ENCODE measurements at places on chromosomes 13 and 19.

DNA sequence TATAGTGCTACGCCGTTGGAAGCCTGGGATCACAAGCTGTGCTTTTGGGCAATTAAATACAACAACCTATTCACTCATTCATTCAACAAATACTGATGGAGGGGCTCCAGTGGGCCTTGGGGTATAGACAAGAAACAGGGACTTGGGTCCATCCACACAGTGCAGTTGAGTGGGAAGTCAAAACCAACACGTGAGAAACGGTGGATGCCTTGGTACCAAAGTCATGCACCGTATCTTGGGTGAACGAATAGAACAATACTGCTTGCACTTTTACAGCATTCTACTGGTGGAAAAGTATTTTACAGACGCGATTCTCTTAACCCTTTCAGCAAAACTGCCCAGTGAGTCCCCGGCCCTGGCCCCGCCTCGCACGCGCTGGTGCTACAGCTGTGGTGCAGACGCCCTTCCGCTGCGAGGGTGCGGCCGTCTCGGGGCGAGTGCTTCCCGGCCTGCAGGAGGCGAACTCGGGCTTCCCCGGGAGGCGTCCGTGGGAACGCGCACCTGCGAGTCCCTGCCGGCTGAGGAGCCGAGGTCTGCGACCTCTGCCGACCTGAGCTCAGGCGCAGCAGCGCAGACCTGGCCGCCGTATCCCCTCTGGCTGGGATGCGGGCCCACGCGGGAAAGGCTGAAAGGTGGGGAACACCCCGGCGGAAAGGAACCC is 8.3 kb downstream of the TNFRSF19 start:
- DNase-seq: no peak

GRCh38 chr19:5895890-5896289 is 7.7 kb downstream of the NDUFA11 start:
- no peak for DNase-seq

- peak; percentile 78 for DNase-seq
Measured at GRCh38 chr19:570937-571565, 1.3 kb upstream of the BSG start.

DNA sequence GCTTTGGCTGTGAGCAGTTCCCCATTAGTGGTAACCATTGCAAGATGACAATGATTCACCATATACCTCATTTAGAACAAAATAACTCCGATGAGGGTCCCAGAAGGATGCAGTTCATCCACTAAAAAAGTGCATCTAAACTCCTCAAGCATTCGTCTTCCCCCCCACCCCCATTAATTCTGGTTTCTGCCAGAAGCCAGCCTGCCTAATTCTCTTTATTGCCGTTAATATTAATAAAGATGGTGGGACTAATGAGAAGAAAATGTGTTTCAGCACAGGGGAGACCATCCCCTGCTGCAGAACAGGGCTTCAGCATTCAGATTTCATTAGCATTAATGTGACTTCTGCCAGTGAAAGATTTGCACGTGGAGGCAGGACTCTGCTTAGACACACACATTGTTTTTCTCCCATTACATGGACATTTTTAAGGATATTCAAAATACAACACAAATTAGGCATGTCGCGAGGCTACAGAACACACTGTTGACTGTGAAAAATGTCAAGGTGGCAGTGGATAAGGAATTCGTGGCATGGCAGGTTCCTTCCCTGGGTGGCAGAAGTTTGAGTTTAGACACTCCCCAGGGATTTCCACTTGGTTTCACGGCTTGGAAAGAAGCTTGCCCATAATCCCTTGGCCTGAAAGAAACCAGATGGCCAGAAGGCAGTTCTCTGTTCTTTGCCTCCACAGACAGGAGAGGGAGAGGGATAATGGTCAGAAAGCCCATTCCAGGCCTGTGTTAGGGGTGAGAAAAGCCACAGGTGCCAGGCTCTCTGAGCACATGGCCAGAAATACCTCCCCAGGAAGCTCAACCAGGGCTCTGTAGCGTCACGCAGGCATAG is 236.5 kb downstream of the FOXO1 start:
- DNase-seq: no peak

Data from B cell (primary cell).